ENCODE measurements at places on chromosomes 13 and 19.

DNA sequence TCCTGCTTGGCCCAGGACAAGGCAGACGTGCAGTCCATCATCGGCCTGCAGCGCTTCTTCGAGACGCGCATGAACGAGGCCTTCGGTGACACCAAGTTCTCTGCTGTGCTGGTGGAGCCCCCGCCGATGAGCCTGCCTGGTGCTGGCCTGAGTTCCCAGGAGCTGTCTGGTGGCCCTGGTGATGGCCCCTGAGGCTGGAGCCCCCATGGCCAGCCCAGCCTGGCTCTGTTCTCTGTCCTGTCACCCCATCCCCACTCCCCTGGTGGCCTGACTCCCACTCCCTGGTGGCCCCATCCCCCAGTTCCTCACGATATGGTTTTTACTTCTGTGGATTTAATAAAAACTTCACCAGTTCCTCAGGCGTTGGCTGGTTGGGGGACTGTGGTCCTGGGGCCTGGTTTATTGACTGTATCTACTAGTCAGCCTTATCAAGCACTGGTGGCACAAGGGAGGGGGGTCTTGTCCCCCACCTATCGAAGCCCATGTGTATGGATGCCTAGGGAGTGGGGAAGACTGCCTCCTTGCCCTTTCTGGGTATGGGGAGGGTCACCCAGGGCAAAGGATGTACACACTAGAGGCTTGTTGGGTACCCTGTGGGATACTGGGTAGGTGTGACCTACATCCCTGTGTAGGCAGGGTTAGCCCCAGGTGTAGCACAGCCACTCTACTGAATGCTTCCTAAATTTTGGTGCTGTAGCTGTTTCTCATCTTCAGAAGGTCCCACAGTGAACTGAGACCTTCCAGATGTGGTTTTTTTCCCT is 4.4 kb downstream of the CHMP2A start:
- DNase-seq = no peak

GRCh38 chr19:47778049-47778953 is at the start of gene SELENOW:
Gene SELENOW, plus strand, starts transcription at chr19:47778703. Its CDS starts 83 bp downstream, at chr19:47778786.
- DNase-seq = peak; percentile 89

DNA sequence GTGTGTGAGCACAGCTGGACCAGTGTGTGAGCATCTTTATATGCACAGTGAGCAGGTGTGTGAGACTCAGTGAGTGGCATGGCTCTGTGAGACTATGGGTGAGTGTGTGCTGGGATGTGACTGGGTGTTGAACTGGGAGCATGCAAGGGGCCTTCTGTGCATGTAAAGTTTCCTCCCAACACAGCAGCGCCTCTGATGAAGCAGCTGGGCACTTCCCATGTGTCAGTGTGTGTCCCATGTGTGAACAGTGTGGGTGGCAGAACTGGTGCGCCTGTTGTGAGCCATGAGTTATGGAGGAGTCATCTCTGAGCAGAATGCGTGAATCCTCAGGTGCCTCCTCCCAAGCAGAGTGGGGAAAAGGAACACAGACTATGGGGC is 24.1 kb downstream of the LGALS16 start:
- no peak for DNase-seq

- DNase-seq = no peak
These were observed 71.4 kb downstream of the FREM2 start for GRCh38 chr13:38758277-38758676.

DNA sequence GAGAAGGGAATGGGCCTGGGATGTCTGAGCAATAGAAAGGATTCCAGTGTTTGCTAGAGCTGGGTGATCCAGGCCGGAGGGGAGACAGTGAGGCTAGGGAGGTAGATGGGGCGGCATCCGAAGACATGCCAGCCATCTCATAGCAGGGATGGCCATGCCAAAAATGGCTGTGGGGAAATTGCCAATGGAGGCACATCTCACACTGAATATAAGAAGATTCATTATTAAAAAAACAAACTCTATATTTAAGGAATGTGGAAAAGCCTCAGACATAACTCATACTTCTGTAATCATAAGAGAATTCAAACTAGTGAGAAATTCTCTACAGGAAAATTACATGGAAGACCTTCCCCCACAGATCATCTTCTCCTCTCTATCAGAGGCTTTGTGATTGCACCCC is 289.2 kb downstream of the FGF9 start:
- DNase-seq = no peak

DNA sequence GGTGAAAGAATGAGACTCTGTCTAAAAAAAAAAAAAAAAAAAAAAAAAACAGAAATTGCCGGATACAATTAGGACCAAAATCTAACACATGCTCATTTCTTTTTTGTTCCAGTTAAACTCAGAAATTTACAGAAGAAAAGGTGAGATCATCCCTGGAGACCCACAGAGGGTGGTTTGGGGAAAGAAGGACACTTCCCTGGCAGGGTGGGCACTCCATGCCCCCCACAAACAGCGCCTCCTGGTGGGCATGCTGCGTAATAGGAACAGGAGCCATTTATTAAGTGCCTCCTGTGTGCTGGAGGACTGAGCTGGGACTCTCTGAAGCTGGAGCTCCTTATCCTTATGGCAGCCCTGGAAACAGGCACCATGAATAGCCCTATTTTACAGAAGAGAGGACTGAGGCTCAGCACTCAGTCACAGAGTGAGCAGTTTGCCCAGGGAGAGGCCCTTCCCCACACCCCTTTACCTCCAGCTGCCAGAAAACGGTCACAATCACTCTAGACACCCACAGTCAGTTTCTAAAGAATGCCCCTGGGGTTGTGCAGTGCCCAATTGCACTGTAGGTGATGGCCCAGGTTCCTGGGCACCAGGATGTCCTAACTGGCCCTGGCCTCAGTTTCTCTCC is 10.1 kb downstream of the C19orf38 start:
- DNase-seq = no peak

GRCh38 chr13:21075379-21076249 is 14.2 kb upstream of the LATS2 start:
- DNase-seq = peak; percentile 77

DNA sequence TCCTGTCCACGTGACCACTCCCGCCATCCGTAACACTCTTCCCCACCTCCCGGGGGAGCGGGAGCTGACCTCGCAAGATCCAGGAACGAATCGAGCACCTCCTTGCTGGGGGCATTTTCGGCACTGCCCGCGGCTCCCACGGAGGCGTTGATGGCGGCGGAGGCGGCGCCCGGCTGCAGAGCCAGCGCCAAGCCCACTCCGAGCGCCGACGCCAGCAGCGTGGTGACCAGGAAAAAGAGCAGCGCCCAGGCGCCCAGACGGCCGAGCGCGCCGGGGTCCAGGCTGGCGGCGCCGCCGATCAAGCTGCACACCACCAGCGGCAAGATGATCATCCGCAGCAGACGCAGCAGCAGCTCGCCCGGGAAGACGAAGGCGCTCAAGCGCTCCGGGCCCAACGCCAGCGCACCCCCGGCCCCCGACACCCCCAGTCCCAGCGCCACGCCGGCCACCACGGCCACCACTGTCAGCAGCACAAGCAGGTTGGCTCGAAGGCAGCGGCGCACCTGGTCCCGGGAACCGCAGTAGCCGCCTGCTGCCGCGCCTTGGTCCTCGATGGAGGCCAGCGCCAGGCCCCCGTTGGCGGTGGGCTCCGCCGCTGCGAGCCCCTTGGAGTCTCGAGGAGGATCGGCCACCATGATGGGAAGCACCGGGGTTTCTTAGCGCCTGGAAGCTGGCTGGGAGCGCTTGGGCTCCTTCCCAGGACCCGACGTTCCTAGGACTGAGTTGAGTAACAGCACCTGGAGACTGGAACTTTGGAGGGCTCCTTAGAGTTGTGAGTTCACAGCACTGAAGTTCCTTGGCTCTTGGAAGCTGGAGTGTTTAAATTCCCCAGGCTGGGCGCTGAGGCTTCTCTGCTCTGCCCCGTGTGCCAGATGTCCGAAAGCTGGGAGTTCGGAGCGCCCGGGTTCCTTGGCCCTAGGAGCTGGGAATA is 798 bp downstream of the SLC1A5 start:
- peak; percentile 83 for DNase-seq

DNA sequence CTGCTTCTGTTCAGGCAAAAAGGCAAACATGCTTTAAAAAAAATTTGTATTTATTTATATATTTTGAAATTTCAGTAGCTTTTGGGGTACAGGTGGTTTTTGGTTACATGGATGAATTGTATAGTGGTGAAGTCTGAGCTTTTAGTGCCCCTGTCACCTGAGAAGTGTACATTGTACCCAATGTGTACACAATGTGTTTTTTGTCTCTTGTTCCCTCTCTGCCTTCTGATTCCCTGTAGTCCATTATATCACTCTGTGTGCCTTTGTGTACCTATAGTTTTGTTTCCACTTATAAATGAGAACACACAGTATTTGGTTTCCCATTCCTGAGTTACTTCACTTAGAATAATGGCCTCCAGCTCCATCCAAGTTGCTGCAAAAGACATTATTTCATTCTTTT is 77.4 kb downstream of the PDS5B start:
- DNase-seq = no peak

GRCh38 chr13:110942248-110942981 is 27.5 kb upstream of the ANKRD10 start:
- no peak for DNase-seq

GRCh38 chr13:40932252-40932651 is 86.9 kb downstream of the ELF1 start:
- no peak for DNase-seq

- no peak for DNase-seq
These were observed 792 bp upstream of the LENG8 start for GRCh38 chr19:54448040-54448773.
